GM12891 (cell line): ENCODE measurements at places on chromosomes 7 and 10.

DNA sequence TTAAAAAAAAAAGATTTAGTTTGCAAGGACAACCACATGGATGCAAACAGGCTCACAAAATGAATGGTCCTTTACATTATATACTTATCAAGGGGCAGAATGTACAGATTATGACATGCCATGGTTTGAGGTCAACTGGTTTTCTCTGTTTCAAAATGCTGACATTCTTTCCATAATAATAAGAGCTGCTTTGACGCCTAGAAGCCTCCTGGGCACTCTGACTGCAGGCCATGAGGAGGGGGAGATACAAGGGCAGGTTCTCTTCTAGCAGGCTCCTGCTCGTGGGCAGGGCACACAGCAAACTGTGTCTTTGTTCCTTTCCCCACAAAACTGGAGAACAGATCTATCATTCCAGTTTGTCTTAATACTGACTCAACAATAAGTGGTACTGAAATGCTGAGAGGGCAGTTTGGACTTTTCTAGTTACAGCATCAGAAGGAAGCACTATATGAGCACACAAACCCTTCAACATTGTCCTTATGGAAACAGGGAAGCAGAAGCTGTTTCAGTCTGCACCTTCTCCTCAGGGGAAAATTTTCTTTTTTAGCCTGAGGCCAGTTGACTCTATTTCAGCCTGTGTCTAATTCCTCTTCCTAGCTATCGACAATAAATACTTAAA, 314.9 kb upstream of the AOAH start:
- no peak for DNase-seq

DNA sequence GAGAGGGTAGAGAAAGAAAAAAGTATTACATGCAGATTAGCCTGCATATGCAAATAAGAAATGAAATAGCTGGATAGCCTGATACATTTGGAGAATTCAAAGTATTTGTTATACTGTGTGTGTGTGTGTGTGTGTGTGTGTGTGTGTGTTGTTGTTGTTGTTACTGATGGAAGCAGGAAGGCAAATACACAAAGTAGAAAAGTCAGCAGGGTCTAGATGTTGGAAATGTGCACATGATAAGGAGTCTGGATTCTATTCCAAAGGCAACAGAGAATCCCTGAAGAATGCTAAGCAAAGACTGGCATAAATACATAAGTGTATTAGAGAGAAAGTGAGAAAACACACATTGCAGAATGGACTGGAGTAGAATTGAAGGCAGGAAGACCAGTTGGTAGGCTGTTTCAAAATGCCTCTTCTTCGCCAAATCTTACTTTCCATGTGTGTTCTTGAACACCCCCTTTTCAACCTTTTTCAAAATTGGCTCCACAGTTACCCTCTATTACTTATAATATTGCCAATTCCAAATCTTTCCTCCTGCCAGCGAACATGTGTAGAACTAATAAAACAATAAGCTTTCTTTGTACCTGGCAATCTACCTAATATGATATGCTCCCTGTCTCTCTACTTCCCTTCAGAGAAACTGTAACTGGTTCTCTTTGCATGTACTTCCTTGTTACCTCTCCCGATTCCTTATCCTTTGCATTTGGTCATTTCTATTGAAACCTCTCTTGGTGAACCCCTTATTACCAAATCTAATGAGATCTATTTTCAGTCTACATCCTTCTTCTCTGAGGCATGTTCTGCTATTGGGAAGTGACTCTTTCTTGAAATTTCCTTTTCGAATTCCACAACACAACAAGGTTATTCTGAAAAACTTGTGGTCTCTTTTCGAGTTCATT, 6.2 kb downstream of the CPED1 start:
- no peak for DNase-seq

DNA sequence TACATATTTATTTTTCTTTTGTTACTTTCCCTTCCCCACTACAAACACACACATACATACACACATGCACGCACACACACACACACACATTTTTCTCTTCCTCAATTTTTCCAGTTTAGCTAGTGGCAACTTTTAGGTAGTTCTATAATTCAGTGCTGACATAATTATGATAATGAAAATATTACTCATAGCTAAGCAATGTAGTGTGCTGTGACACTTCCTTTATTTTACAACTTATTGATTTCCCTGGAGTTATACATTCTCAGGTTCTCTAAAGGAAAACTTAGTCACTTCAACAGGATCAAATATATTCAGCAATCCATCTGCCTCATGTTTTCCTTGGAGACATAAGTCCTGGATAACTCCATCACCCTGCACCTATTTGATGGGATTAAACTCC, 151.6 kb downstream of the CACNA2D1 start:
- DNase-seq: no peak

DNA sequence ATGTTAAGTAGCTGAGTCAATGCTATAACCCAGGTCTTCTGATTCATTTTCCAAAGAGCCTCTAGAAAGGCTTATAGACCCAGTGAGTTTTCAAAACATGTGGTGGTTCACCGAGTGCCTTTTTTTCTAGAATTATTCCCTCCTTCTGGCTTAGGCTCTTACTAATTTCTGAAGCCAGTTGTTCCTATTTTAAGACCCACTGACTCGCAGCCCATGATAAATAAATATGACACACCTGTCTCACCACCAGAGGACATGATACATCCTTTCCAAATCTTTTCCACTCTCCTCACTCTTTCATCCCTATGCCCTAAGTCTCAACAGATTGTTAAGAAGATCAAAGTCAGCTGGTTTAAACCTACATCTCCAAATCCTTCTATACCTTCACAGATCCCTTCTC, 126.0 kb upstream of the WNT16 start:
- DNase-seq: no peak

DNA sequence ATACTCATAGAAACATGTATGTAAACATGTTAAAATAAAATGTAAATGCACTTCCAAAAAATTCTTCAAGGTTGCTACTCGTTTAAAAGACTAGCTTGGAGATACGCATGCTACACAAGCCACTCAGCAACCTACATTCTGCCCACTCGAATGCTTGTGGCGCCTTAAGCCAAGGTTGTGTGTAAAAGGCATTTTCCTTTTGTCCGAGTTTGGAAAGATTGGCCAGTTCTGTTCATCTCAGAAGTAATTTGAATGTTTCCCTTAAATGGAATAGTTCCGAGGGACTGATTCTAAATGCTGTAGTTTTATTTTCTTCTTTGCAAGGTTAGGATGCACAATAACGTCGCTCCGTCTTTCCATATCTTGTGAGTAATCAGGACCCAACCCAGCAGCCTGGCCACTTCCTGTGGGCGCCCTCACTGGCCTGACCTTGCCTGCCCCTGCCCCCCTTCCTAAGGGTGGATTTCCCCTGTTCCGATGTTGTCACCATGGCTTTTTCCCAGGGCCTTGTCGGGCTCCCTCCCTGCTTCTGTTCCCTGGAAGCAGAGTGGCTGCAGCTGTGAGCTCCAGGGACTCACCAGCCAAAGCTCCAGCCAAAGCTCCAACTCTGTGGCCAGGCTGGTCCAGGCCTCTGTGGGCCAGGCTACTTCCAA, 70.6 kb downstream of the PTPRE start:
- DNase-seq: no peak

DNA sequence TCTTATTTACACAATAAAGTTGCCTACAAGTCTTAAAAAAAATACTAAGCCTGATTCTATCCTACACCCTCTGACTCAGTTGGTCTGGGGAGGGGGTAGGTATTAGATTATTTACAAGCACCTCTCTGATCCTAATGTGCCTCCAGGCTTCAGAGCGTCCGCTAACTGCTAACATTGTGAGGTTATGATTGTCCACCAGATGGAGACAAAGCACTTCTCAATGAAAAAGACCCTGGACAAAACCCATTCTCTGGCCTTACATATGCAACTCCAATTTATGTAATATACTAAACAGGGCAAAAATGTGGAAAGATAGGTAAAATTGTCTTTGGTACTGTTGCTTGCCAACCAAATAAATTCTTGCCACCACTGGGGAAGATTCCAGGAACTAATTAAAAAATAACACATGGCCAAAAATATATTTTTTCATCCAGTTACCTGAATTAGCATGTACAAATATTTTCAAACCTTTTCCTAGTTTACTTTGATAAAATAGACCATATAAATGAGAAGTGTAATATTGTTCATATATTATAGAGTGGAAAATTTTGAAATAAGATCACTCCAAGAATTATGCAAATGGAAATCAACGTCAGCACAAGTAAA, 92.4 kb downstream of the KIF20B start:
- DNase-seq: peak; percentile 16

DNA sequence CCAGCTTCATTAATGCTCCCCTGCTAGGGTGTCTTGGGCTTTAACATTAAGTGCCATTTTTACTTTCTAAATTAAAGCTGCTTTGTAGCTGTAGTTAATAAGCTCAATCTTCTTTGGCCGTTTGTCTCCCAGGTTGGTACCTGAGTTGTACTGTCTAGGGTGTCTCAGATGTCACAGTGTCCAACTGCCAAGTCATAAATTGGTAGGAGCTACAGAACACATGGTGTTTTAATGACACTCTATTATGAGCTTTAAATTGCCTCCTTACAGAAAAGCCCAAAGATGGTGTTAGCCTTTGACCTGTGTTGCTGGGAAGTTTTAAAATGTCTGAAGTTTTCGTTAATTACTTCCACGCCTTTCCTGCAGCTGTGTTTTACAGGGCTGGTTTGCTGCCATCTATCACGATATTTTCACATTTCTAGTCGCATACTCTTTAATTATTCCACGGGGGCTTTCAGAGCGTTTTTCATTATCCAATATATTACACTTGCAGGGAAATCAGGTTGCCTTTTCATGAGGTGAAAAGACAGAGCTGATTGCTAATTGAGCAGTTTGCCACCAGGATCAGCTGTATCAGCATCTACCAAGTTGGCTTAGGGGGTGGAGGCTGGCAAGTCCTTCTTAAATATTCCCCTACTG, 247.8 kb upstream of the PLPP4 start:
- no peak for DNase-seq

- DNase-seq: peak; percentile 52
Measured at GRCh38 chr10:68560186-68560942, at the start of gene TET1. Gene TET1 (plus strand): TSS chr10:68560337. CDS start chr10:68572339, 12,002 bp downstream.

GRCh38 chr7:85927226-85927625, 716.5 kb upstream of the GRM3 start:
- no peak for DNase-seq

DNA sequence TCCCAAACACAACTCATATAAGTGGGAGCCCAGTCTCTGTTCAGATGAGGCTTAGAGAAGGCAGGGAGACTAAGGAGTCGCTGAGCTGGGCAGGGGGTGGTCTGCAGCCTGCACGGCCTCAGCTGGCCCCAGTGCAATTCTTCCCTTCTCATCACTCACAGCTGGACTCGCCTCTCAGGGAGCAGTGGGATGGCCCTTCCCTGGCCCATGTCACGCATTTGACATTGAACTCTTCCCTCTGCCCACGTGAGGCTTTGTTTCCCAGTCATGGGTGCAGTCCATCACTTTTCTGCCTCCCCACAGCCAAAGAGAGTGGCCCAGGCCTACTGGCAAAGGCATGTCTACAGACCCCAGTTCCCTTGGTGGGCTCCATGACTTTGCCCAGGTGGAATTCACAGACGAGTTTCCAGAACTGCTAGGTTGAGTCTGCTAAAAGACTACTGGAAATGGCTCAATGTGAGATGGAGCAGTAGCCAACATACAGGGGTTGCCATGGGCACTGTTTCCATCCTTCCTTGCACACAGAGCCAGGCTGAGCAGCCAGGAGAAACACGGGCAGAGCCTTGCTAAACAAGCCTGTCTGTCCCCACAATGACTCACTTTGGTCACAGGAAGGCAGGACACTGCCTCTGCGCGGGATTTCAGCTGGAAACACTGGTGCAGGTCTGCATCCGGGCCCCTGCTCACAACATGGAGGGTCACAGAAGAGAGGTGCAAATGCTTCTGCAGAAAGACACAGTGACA, 90.1 kb downstream of the OAT start:
- DNase-seq: no peak

DNA sequence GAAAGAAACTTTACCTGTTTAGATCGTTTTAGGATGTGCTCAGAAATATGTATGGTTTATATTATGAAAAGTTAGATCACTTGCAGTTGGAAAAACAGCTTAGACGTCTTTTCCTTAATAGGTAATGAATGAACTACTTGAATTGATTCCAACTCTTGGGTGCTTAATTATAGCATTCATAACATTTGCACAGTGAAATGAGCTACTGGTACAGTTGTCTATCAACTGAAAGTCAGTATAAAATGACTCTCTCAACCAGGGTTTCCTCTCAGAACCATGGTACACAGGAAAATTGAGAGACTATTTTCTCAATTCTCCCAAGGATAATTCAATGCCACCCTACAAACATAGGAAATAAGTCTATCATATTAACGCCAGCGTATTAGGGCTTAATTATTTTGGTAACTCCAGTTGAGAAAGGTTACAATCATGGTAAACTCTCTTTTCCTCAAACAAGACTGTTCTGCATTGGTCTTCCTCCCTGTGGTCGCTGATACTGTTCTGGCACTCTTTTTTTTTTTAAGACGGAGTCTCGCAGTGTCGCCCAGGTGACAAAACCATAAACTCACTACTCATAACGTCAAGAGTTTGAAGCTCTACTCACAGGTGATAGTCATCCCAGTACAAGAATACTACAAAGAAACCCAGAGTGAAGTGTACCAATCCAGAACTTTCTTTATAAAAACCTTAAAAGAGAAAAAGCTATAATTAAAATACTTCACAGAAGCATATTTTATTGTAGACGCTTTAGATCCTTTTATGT, 2.0 kb downstream of the ANLN start:
- DNase-seq: peak; percentile 5

- no peak for DNase-seq
Measured at GRCh38 chr7:112587504-112587903, 106.7 kb downstream of the LSMEM1 start.

DNA sequence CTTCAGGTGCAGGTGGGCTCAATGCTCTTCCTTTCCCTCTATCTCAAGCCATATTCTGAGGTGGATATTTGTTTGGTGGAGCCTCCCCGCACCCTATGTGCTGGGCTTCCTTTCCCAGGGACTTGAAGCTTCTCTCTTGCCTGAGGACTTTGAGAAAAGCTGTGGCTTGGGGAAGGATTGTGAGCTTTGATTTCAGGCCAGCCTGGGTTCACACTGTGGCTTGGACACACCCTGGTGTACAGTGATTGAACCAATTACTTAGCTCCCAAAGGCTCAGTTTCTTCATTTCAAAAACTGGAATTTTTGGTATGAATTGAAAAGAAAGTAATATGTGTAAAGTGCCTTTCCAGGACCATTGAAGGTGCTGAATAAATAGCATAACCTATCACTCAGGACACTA, 224.5 kb upstream of the GLI3 start:
- no peak for DNase-seq

DNA sequence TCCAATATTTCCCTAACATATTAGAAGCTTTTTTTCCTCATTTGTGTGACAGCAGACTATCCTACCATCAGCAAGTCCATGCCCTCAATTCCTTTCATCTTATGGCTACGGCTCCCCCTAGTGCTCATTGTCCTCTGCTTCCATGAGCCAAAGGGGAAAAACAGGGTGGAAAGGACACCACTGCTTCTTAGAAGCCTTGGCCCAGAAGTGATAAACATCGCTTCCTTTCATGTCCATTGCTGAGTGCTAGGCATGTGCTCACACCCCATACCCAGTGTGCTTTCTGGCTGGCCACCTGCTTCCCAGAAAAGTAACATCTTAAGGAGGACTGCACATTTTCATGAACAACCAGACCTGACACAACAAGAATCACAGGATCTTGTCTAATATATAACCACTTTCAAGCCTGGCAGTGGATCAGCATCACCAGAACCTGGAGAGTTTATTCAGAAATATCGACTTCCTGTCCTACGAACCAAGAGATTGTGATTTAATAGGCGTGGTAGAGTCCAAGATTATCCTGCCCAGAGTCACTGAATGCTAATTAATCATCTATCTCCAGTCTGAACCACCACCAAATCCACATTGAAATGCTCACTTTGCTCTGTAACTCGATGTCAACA, 650.5 kb upstream of the SORCS1 start:
- peak; percentile 5 for DNase-seq
